ENCODE measurements at places on chromosomes 5 and 9. TPM values are rescaled to one million over a fixed set of nuclear protein-coding genes. Genes with fewer than 3 reads are reported as not detected.

The DMGDH gene
- total RNA-seq: 4.7 TPM

The BARHL1 gene
- total RNA-seq: not detected

The OR1J2 gene
- total RNA-seq: not detected

The CDH9 gene
- not detected for total RNA-seq

The BTNL8 gene
- total RNA-seq: not detected

The SOX30 gene
- total RNA-seq: not detected

The PCDHB11 gene
- total RNA-seq: 4.4 TPM

The KCNV2 gene
- not detected for total RNA-seq

The THBS4 gene
- 20.8 TPM for total RNA-seq

The DAPK1 gene
- 152 TPM for total RNA-seq

The FSTL4 gene
- total RNA-seq: 0.26 TPM

Measured in body of pancreas (tissue), 4 donors.